ENCODE measurements at places on chromosomes 13 and 19.

GRCh38 chr13:44790289-44790688 lies 199.0 kb downstream of the NUFIP1 start:
- DNase-seq: no peak

DNA sequence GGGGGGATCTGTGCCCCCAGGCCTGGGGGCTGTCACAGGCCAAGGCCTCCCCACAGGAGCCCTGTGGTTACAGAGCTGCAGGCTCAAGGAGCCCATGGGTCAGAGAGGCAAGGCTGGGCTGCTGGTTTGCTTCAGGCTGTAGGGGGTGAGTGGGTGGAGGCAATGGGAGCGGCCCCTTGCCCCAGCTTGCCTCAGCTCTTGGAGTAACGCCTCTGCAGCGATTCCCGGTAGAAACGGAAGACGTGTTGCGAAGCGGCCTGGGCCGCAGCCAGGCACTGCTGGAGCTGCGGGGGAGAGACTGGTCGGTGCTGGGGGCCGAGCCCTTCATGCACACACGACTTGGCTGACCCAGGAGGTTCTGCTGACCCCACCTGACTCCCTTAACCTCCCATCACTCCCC lies 10.1 kb downstream of the TMEM91 start:
- DNase-seq: no peak

- no peak for DNase-seq
Measured at GRCh38 chr13:40651866-40652587, 14.4 kb downstream of the FOXO1 start.

DNA sequence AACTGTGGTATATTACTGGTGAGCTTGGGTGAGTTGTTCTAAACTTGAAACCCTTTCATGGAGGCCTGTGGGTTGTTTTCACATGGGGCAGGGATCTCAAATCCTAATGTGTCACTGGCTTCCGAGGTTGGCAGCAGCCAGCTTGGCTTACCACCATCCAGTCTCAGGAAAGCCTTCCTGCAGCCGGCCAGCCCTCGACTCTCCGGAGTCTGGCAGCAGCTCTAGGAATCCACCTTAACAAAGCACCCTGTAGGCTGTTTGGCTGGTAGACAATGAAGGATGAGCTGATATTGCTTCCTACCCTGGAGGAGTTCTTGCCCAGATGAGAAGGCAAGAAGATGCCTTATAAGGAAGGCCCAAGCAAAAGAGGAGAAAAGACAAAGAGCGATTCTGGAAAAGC lies 188.3 kb downstream of the KLF12 start:
- DNase-seq: no peak

- DNase-seq: no peak
Measured at GRCh38 chr13:49953560-49953959, 17.4 kb upstream of the SPRYD7 start.

GRCh38 chr13:36217456-36217855 lies 3.1 kb upstream of the SOHLH2 start:
- DNase-seq: no peak

DNA sequence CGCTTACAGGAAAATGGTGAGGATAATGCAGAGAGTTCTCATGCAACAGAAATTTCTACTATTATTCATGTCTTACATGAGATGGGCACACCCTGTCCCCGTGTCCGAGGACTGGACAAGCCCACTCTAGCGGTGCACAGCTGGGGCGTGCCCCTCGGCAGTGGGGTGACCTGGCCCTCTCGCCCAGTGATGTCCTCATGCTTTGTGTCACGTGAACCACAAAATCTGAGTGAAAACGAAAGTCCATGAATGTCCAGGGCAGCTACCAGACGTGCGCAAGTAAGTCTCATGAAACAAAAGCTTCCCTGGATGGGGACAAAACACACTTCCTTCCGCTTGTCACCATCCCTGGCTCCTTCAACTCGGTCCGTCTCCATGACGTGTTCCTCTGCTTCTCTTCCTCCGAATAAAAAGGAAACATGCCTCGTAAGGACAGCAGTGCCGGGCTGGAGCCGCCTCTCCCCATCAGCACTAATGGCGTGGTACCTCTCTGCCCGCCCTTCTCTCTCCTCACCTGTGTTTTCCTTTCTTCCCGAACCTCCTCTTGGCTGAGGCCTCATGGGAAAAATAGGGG lies 45.6 kb downstream of the ANKRD10 start:
- no peak for DNase-seq

GRCh38 chr13:47188802-47189201 lies 291.9 kb upstream of the HTR2A start:
- no peak for DNase-seq

DNA sequence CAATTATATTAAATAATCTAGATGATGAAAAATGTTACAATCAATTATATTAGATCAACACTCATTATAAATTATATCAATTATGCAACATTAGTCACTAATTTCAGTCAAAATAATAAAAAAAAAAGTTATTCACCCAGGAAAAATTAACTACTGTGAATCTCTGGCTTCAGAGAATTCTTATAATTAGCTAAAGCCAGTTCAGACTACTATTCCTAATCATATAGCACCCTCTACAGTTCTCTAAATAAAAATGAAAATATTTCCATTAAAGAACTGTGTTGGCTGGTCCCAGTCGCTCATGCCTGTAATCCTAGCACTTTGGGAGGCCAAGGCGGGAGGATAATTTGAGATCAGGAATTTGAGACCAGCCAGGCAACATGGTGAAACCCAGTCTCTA lies 33.0 kb downstream of the XPO4 start:
- peak; percentile 50 for DNase-seq

DNA sequence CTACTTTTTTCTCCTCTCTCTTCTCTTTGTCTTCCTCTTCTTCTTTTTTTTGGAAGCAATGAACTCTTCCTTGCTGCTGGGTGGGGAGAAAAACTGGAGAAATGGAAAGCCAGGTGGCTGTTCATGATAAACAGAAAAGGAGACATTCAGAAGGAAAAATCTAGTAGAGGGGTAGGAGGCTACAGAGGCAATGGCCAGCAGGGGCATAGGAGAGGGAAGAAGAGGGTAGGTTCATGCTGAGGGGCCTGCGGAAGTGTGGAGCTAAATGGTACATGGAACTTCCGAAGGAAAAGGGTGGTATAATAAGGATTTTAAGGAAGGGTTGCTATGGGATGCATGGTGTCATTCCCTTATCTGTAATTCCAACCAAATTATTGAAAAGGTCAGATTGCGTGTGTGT lies 17.5 kb upstream of the HS6ST3 start:
- DNase-seq: no peak

DNA sequence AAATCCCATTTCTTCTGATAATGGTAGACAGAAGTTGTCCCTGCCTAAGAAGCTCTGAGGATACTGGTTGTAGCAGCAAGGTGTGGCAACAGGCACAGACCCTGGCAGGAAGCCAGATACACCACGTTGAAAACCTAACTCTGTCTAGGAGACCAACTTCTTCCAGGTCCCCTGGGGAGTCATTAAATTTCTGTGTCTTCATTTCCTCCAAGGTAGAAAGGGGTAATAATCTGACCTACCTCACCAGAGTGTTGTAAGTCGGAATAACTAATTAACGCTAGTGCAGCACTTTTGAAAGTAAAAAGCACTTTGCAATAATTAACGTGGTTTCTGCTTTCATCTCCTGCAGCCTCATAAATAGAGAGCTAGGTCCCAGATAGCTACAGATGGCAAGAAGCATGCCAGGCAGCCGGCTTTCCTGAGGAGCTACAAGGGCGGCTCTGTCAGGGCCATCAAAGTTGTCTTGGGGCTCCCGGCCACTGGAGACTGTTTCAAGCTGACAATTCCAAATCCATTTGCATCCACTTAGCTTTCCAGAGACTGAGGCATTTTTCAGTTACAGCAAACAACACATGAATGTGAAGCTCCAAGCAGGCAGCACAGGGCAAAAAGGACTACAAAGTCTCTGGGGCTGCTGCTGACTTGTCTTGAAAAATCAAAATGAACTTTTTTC lies 176.2 kb downstream of the FOXO1 start:
- DNase-seq: no peak

GRCh38 chr13:36945078-36945477 lies 25.0 kb upstream of the SMAD9 start:
- no peak for DNase-seq

DNA sequence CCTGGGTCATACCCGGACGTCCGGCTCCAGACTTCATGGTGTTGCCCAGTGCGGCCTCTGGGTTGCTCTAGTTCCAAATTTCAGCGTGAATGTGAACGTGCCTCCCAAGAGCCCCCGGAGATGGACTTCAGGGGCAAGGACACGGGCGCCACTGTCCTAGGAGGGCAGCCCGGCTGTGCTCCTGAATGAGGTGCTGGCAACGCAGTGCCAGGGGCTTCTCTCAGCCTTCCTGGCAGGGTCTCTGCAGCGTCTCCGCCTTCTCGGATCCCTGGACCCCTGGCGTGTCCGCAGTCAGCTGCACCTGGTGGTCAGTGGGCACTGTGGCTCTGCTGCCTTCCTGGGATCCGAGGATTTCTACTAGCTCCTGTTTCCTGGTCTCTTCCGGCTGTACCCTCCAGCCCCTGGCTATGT lies 101.7 kb upstream of the MCF2L start:
- DNase-seq: no peak

DNA sequence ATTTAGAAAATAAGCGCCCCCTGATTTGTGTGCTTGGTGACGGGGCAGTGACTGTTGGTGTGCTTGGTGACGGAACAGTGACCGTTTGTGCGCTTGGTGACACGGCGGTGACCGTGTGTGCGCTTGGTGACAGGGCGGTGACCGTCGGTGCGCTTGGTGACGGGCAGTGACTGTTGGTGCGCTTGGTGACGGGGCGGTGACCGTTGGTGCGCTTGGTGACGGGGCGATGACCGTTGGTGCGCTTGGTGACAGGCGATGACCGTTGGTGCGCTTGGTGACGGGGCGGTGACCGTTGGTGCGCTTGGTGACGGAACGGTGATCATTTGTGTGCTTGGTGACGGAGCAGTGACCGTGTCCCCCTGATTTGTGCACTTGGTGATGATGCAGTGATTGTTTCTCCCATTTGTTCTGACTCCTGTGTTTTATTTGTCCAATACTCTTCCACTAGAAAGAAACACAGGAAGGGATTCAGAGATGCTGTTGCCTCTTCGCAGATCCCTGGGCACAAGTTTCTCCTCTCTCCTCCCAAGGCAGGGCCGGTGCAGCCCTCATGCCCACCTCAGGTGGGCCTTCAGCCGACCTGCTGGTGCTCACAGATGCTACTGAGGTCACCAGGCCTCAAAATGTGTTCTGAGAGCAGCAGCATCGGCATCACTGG lies 128.3 kb downstream of the ATP11A start:
- no peak for DNase-seq

Data from hematopoietic multipotent progenitor cell treated with erythropoietin and hydrocortisone succinate and interleukin-3 and kit ligand, for 15 days (in vitro differentiated cells).